ENCODE measurements at places on chromosomes 4 and X. TPM values are rescaled to one million over a fixed set of nuclear protein-coding genes. Genes with fewer than 3 reads are reported as not detected.

The BEND2 gene
- not detected for total RNA-seq

- no peak for DNase-seq
Measured at GRCh38 chr4:185513489-185514181, 21.7 kb downstream of the PDLIM3 start.

DNA sequence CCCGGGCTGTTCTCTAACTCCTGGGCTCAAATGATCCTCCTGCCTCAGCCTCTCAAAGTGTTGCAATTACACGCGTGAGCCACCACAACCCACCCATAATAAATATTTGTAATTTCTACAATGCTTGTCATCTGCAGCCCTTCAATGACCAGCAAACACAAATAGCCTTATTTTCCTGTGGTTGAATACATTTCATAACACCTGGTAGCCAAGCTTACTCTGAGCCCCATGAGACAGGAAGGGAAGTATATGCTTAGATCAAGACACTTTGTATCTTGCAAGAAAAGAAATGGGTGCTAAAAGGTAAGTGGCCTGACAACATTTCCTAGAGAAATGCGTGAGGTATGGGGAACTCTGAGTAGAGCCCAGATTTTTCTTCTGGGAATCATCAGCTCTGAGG, 56.9 kb upstream of the PDGFRA start:
- no peak for DNase-seq

The MXRA5 gene
- total RNA-seq, result 6.7 TPM

GRCh38 chrX:84441143-84441542, 61.1 kb downstream of the HDX start:
- no peak for DNase-seq

GRCh38 chr4:106775636-106776035, 260.5 kb downstream of the DKK2 start:
- no peak for DNase-seq

The TXK gene
- total RNA-seq, result 0.44 TPM

The CHIC1 gene
- 1.9 TPM for total RNA-seq

GRCh38 chr4:77451530-77451929, 154.1 kb upstream of the CXCL13 start:
- no peak for DNase-seq

GRCh38 chr4:11427121-11427996, 1.3 kb downstream of the HS3ST1 start:
- no peak for DNase-seq

DNA sequence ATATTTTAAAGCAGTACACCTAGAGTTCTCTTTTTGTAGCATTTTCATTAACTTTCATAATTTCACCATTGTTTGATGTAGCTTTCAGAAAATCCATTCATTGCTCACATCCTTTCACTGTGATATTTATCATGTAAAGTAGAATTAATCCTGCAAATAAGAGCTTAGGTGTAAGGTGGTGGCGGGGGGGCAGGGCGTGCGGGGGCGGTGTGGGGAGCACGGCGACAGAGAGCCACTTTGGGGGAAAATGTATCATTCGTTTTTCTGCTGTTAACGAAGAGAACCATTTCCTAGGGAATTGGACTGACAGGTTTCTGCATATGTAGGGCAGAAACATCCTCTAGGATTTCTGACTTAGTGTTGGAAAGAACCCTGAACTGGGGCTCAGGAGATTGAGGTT, 82.6 kb upstream of the BRS3 start:
- no peak for DNase-seq

DNA sequence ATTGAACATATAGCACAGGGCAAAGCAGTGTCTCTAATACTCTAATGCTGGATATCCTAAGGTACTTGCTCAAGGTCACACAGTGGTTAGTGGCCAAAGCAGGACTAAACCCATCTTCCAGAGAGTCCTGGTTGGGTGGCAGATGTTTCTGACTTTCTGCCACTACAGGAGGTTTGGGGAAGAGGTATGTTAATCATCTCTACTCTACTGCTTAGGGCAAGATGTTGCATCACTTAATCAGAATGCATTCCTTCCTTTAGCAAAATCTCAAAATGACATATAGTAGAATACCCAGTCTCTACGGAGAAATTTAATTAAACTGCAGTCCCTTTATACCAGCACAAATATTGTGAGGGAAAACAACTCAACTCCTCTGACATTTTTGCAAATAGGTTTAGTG, 190.7 kb upstream of the FAM241A start:
- no peak for DNase-seq

DNA sequence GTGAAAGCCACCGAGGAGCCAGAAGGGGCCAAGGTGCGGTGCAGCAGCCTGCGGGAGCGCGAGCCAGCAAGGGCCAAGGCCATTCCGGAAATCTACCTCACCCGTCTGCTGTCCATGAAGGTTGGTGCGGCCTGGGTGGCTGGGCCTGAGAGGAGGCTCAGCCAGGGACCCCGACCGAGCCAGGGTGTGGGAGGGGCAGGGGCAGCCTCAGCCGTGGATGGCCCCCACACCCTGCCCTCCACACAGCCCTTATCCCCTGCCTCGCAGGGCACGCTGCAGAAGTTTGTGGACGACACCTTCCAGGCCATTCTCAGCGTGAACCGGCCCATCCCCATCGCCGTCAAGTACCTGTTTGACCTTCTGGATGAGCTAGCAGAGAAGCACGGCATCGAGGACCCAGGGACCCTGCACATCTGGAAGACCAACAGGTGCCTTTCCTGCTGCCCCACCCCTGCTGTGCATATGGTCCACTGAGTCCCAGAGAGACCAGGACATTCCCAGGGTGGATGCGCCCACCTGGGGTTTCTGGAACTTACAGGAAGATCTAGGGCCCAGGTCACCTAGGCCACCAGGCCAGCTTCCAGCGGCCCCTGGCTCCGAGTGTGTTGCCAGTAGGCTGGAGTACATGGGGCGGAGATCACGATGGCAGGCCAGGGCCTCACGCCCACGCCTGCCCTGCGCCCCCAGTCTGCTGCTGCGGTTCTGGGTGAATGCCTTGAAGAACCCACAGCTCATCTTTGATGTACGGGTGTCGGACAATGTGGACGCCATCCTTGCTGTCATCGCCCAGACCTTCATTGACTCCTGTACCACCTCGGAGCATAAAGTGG, 3.4 kb upstream of the SRPK3 start:
- peak; percentile 40 for DNase-seq

GRCh38 chrX:3340016-3340415, 6.4 kb downstream of the MXRA5 start:
- no peak for DNase-seq

The SLC25A43 gene
- total RNA-seq, result 2.4 TPM

The PF4V1 gene
- total RNA-seq, result not detected

- DNase-seq, result no peak
Measured at GRCh38 chrX:27039332-27039731, 423.8 kb downstream of the PPP4R3C start.

- DNase-seq, result no peak
Measured at GRCh38 chrX:11446336-11446735, 153.1 kb downstream of the AMELX start.

The SPOCK3 gene
- total RNA-seq, result not detected

- no peak for DNase-seq
Measured at GRCh38 chrX:68928401-68928800, 99.6 kb downstream of the EFNB1 start.

The MAGEA8 gene
- not detected for total RNA-seq

The MSN gene
- total RNA-seq, result 75.2 TPM

GRCh38 chr4:15182600-15183220, 180.4 kb downstream of the CPEB2 start:
- no peak for DNase-seq

The ENOX2 gene
- total RNA-seq, result 8.8 TPM

The EVC2 gene
- total RNA-seq, result 0.44 TPM

The MAGEE2 gene
- not detected for total RNA-seq

GRCh38 chr4:46404981-46405380, 15.1 kb upstream of the GABRA2 start:
- no peak for DNase-seq

All from psoas muscle (tissue), 8 donors.